C1 segment of cervical spinal cord (tissue), 14 donors: ENCODE measurements at places on chromosomes 7 and 10.

GRCh38 chr7:3844540-3845151, 543.6 kb downstream of the SDK1 start:
- no peak for DNase-seq

GRCh38 chr7:30663414-30663813, 18.8 kb downstream of the CRHR2 start:
- no peak for DNase-seq

DNA sequence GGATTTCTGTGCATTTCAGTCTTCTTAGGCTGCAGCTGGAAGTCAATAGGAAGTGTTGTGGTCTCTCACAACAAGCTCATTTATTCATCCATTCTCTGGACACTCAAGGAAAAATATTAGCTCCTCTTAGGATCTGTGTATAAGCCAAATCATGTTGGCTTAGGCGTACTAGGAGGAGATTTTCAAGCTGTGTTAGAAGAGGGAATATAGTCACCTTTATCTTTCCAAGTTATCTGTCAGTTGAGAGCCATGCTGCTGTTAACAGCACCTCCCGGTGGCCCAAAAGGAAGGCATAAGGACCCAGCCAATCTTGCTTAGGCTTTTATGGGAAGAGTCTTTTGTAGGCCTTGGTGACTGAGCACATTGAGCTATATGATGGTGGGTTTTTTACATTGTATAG, 220.0 kb downstream of the LRMDA start:
- DNase-seq = no peak

- DNase-seq = no peak
Observed at GRCh38 chr7:83271212-83272099, 108.8 kb upstream of the PCLO start.

DNA sequence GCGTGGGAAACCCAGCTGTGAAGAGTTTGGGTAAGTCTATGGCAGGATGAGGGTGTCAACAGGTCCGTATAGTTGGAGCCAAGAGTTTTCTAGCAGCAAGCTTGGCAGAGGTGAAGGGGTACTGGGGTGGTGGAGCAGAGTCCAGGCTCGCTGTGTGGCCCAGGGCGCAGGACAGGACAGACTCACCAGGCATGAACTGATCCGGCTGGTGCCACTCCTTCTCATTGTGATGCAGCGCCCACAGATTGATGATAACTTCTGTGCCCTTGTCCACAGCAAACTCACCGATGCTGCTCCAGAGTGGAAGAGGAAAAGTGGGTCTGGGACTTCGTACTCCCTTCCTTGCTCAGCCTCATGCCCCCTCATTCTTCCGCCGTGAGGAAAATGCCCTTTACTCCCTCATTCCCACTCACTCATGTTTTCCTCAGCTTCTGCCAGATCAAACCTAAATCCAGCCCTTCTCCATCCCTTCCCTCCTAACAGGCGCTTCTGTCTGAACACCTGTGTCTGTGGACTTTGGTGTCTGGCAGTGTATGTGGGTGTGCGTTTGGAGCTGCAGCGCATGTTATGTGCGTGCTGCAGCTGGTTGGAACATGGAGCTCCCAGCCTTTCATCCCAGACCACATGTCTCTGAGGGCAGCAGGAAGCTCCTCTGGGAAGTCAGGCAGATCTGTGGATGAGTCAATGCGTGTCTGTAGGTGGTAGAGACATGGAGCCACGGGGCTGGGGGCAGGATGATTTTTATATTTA, 5.7 kb downstream of the CYP17A1 start:
- no peak for DNase-seq

- no peak for DNase-seq
Observed at GRCh38 chr10:95505084-95505610, 56.0 kb downstream of the SORBS1 start.

DNA sequence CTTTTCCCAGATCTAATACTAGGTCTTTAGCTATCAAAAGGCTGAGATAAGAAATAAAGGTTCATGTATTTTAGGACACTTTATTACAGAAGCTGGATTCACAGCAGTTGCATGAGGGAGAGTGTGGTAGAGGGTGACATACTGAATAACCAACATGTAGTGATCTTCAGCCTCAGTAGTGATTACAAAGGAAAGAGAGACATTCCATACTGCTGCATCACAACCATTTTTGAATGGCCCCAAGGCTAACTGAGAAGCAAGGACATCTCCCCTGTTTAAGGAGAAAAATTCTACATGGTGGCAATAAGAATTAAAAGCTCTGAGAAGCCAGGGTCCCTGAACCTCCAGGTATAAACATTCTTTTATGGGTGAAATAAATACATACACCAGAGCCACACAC, 35.3 kb downstream of the COG5 start:
- no peak for DNase-seq

DNA sequence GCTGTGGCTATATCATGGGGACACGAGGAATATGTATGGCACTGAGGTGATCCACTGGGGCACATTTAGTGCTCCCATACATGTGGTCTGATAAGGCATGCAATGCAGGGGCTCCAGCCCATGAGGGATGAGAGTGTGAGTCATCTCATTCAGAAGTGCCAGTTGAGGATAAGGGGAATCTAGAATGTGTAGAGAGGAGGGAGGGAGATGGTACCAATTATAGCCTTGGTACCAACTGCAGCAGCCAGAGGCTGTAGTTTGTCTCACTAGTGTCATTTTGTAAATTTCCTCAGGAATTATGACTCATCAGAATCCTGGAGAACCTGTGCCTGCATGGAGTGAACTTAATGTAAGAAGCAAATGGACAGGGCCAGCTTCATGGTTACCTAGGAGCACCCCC, 46.2 kb downstream of the LAMB4 start:
- no peak for DNase-seq

DNA sequence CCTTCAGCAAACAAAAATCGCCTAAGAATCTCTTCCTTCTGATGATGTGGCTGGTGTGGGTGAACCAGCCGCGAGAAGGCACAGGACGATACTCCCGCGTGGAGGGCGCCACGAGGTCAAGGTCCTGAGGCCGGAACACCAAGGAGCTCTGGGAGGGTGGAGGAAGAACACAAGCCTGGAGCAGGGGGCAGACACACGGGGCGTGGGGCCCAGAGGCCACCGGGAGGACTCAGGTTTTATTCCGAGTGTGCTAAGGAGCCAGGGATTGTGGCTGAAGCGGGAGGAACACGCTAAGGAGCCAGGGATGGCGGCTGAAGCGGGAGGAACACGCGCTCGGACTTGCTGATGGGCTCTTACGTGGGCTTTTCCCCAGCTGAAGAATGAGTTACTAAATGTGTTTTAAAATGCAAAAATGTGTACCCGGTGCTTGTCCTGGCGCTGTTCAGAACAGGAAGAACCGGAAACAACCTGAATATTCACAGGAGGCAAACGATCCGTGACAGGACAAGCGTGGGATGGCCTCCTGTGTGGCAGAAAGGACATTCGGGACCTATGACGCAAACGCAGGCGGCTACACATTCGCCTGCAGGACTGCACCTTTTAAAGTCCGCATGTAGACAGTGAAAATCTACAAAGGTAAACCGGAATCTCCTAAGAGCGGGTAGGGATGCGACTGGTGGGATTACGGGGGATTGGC, 64.0 kb downstream of the MAD1L1 start:
- DNase-seq = no peak

GRCh38 chr7:119783799-119784198, 489.2 kb upstream of the KCND2 start:
- DNase-seq = no peak

DNA sequence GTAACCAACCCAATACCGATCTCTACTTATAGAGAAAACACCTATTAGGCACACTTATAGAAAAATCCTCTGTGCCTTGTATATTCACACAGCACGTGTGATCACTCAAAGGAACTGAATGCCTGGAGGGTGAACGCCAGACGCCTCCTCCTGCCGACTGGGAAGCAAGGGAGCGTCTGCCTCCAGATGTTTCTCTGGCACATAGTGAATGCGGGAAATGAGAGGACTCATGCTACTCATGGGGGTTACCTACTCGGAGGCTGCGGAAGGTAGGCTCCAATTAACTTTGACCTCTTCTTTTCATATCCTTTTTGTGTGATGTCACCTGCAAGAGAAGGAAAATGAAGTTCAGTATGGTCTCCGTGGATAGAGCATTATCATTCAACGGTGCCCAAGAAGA, 203.3 kb downstream of the DIP2C start:
- no peak for DNase-seq

GRCh38 chr7:47670729-47671128, 88.8 kb upstream of the TNS3 start:
- no peak for DNase-seq
